ENCODE measurements at places on chromosomes 13 and 19.

DNA sequence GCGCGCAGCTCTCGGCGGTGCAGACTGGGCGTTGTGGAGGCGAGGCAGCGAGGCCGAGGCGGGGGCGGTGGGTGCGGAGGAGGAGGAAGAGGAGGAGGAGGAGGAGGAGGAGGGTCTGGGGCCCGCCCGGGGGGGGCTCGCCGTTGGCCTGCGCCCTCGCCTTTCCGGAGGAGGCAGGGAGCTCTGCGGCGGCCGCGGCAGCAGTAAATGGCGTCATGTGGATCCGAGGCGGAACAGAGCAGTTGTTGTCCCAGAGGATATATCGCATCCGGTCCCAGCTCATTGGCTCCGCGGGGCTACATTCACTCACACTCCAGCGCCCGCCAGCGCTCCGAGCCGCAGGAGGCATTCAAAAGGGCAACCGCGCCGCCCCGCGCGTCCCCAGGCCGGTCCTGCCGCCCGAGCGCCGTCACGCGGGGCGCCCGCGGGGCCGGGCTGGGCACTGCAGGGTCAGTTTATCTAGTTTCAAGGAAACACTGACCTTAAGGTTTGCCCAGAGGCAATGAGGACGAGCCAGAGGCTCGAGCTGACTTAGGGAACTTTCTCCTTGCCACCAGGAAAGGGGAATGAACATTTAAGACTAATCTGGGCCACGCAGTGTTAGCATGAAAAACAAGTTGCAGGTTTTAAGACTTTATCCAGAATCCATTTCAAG lies at the start of gene SPRY2:
SPRY2 (minus strand) TSS at position 26 of the 655 bp plus-strand sequence. CDS start 3,421 bp downstream, outside the sequence.
- no peak for DNase-seq

DNA sequence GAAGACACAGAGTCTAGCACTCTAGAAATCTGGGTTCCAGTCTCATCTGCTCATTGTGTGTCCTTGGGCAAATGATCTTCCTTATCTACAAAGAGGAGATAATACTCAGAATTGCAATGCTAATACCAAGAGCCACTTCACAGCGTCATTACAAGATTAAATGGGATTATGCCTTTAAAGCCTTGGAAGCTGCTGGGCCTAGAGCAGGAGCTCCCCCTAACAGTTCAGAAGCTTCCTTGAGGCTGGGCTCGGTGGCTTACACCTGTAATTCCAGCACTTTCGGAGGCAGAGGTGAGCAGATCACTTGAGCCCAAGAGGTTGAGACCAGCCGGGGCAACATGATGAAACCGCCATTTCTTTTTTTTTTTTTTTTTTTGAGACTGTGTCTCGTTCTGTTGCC lies 27.6 kb downstream of the AP2S1 start:
- no peak for DNase-seq

- no peak for DNase-seq
Measured at GRCh38 chr13:97875218-97875617, 78.3 kb upstream of the IPO5 start.

DNA sequence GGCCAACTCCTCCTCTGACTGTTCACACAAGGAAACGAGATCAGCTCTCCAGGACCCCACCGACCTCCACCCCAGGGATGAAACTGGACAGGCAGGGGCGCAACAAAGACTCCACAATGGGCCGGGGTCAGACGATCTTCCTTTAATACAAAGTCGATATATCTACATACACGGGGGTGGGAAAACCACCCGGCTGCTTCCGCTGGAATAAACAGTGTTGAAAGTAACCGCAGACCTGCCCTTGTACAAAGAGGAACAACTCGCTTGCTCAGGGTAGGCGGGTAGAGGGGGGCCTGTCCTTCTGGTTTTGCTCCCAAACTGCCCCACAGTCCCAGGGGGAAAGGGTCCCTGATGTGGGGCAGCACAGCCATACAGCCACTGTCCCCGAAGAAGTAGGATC lies 135.2 kb downstream of the PTPRS start:
- DNase-seq = peak; percentile 19

GRCh38 chr13:84279166-84279565 lies 396.9 kb upstream of the SLITRK1 start:
- DNase-seq = no peak

GRCh38 chr13:49279885-49280284 lies 32.2 kb downstream of the CDADC1 start:
- DNase-seq = no peak

GRCh38 chr13:113841353-113841650 lies 22.6 kb downstream of the GAS6 start:
- no peak for DNase-seq

DNA sequence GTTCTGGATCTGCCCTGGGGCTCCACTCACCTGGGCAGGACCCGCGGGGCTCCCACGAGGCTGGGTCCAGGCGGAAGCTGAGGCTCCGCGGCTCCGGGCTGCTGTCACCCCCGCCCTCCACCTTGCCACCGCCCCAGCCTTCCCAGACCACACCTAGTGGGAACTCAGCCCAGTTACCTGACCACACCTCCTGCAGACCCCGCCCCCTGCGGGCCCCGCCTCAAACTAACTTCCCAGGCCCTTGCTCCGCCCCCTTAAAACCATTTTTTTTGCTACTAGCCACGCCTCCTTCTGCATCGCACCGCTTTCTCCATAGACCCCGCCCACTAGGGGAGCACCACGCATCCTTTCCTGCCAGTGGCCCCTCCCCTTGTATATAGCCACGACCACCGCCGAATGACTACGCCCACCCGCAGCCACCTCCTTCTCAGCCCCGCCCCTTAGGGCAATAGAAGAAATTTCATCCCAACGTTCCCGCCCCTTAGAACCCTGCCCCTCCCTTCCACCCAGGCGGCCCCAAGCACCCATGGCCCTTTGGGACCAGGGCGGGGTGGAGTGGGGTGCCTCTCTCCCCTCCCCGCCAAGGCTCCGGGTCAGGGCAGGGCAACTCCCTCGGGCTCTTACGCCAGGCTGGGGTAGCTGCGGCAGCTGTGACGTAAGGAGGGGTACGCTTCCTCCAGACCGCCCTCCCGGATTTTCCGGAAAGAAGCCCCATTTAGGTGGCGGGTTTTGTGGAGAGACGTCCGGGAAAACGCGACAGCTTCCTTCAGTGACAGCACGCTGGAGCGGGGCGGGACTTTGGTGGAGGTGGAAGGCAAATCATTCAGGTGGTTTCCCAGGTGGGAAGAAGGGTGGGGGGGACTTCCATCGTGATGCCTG lies at the start of gene SH2D3A:
SH2D3A (minus strand) TSS at position 79 of the 879 bp plus-strand sequence. CDS start 3,687 bp downstream, outside the sequence.
- peak; percentile 97 for DNase-seq

DNA sequence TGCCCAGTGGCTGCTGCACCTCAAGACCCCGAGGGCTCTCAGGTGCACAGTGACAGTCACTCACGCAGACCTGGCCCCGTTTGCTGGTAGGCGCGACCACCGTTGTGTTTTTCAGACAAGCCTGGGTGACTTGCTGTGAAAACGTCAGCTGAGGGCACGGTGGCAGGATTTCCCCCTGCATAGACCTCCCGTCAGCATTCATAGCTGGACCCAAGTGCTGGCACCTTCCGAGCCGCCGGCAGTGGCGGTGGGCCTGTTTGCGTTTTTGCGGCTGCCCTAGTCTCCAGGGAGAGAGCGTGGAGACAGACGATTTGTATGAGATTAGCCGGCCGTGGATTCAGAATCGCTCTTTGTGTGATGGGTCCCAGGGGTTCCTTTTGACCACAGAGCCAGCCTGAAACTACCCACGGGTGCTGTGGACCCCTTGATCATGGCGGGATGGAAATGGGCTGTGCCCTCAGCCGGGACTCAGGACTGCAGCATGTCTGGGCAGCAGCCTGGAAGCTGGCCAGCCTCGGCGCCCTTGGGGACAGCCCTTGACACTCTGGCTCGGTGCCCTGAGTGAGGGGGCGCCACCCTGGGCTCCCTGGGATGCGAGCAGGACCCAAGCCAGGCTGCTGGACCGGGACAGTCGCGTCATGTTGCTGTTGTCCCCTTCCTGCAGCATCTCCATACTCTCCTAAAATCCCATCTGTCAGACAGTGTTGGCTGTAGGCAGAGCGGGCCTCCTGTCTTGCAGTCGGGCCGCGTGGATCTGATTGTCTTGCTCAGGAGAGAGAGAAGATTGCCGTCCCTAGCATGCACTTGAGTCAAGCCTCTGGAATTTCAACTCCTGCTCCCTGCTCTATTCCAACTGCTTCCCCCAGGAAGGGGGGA lies 8.6 kb downstream of the KDM4B start:
- no peak for DNase-seq

DNA sequence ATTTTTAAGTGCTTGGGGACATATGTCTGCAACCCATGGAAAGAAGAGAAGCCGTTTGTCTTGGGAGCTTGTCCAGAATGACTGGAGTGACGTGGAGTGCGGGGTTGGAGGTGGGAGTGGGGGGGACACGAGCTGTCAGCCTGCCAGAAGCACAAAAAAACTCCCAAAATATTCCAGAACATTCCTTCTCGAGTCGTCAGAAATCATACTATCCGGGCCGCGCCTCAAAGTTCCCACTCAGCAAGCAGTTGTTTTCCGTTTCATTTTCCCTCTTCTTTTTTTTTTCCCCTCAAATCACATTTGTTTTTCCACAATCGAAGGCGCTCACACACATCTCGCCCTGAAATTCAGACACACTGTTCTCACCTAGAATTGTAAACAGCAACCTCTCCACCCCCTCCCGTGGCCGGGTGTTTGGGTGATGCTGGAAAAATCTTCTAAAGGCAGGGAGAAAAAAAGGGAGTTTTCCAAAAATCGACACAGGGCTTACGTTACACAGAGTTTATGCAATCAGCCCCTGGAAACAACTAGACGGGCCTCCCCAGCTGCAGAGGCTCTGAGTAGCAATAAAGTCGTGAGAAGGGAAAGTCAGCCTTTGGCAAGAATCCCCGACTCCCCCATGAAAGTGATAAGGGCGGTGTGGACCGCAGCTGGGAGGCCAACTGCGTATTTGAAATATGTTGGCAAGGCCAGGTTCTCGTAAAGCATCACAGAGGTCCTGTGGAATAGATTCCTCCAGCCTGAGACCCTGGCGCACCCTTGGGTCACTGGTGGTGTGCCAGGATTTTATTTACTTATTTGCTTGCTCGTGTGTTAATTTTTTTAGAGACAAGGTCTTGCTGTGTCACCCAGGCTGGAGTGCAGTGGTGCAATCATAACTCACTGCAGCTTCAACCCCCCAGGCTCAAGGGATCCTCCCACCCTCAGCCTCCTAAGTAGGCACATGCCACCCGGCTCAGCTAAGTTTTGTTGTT lies 31.2 kb upstream of the KLF2 start:
- no peak for DNase-seq

DNA sequence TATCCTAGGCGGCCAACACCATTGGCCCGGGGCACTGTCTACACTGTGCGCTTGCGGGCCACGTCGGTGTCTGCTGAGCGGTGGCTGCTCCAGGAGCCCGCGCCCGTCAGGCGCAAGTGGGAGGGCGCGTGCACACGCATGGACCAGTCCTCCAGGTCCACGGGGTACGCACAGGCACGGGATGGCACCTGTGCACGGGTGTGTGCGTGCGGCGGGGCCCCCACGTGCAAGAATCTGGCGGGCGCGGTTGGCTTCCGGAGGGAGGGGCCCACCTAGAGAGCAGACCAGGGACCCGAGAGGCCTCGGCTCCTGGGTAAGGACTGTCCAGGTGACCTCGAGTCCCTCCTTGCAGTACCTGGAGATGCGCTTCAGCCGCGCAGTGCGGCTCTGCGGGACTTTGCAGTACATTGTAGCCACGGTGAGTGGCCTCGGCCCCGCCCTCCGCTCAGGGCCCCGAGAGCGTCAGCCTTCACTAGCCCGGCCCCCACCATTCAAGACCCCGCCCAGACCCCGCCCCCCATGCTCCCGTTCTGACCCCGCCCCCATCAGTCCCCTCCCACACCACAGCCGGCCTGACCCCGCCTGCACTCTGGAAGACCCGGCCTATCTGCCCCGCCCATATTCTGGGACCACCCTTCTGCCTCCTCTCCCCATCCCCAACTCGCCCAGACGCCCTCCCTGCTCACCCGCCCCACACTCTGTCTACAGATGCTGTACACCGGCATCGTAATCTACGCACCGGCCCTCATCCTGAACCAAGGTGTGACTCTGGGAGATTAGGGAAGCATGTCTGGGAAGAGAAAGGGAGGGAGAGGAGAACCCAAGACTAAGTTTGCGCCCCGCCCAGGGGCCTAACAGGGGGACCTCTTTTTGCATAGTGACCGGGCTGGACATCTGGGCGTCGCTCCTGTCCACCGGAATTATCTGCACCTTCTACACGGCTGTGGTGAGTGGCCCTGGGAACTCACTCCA lies 2.3 kb downstream of the SLC5A5 start:
- peak; percentile 42 for DNase-seq

DNA sequence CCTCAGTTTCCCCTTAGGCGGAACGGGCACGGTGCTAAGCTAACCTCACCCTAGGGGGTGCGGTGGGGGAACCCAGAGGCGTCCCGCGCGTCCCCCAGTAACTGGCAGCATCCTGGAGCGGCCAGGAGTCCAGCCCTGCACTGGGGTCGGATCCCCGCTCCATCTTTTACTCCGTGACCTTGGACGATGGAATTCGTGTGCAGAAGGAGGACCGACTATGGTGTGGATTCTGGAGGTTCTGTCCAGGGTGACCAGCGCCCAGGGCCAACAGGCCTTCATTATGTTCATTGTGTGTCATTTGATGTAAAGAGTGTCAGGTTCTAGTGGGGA lies 630 bp downstream of the SPPL2B start:
- DNase-seq = no peak

- DNase-seq = no peak
Measured at GRCh38 chr13:40408602-40409001, 257.8 kb downstream of the FOXO1 start.

- no peak for DNase-seq
Measured at GRCh38 chr19:2751438-2751830, 11.6 kb upstream of the SLC39A3 start.

DNA sequence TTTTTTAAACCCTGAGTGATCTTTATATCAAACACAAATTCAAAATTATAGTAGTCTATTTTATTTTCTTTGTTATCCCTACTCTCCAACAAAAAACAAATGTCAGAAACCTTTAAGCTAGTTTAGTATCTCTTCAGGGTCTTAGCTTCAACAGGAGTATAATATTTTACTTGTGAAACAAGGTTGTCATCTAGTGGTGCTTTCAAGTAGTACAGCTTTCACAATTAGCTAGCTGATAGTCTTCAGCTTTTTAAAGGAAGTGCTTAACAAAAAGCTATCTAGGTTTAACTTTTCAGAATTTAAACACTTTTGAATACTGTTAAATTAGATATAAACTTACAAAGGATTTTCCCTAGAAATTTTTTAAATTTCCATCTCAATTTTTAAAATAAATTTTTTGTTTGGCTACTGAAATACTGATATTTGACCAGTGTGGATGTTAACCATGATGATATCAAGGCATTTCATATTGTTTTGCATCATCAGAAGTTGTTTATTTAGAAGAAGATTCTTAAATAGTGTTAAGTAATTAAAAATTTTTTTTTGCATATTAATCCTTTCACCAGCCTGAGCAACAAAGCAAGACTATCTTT lies 34.2 kb downstream of the TDRD3 start:
- no peak for DNase-seq

DNA sequence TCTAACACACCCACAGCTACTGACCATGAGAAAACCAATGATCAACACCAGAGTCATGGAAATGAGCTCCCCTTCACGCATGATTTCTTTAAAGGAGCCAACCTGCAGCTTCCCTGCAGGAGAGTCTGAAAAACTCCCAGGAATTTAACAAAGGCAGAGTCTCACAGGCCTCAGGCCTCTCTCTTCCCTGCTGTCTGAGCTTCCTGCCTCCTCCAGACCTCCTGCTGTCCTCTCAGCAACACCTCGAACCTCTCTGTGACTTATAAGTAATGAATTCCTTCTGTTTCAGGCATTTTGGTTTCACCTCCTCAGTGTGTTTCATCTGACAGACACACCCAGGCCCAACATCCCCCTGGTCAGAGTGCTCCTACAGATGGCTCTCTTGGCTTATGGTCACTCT lies 1044.4 kb downstream of the UQCRFS1 start:
- no peak for DNase-seq
